ENCODE measurements at places on chromosomes 7 and 10.

GRCh38 chr10:23399701-23400144, 39.2 kb upstream of the OTUD1 start:
- no peak for DNase-seq

- DNase-seq = no peak
These were observed 120.0 kb upstream of the PLPP4 start for GRCh38 chr10:120336911-120337540.

GRCh38 chr10:51382181-51382580, 307.9 kb downstream of the PRKG1 start:
- no peak for DNase-seq

DNA sequence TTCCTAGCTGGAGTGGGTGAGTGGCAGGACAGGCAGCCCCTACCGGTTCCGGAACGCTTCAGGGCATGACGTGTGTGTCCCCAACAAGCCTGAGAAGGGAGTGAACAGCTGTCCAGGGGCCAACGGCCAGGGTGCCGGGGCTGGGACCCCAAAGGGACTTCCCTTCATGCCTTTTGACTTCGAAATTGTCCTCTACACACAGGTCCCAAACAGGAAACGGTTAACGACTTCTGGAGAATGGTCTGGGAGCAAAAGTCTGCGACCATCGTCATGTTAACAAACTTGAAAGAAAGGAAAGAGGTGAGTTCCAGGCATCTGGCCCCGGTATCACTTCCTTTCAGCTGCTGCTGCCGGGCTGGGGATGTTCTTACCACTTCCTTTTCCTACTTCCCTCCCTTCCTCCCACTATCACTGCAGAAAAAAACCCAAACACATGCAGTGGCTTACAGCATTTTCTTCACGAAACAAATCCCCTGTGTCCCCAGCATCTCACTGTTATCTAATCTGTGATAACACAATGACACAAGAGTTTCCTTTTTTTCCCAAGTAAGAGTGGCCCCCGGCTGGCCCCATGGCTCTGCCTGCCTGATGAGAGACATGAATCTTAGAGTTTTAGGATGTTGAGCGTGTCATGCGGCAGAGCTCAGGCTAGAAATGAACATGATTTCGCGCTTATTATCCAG, 63.2 kb downstream of the MKI67 start:
- DNase-seq = no peak
